KG1 (cell line): ENCODE measurements at places on chromosomes 7 and 10.

- no peak for DNase-seq
Observed at GRCh38 chr10:69279110-69279509, 814 bp downstream of the HK1 start.

GRCh38 chr7:21960922-21961321 lies 15.2 kb upstream of the CDCA7L start:
- no peak for DNase-seq

GRCh38 chr10:66746246-66746645 lies 179.6 kb upstream of the LRRTM3 start:
- no peak for DNase-seq

DNA sequence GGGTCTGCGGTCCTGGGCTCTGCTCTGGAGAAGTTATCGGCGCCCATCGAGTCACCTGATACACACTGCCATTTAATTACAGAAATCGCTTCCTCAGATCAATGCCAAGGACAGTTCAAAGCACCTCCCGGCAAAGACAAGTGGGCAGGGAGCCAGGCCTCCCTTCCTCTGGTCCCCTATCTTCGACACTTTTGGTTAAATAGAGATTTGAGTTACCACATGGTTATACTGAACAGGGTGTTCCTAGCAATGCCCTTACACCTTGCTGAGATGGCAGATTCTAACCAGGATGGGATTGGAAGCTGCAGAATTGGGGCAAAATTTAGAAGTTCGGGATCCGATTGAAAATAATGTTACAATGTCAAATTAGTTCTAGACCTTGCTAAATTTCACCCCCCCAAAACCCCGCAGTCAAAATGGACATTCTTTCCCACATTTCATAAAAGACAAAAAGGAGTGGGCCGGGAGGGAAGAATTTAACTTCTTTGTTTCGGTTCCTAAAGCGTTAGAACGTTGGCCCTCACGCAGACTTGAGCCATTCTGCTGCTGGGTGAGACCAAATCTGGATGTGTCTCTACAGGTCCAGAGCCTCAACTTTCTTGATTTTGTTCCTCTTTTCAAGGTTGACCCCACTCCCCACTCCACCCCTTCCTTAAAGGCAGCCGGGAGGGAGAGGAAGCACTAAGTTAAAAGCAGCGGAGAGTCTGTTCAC lies 2.2 kb upstream of the DLX5 start:
- DNase-seq: no peak

GRCh38 chr7:91692800-91693199 lies 187.7 kb downstream of the MTERF1 start:
- DNase-seq: no peak

GRCh38 chr7:22137466-22137865 lies 191.8 kb upstream of the CDCA7L start:
- DNase-seq: no peak
